8988T (cell line): ENCODE measurements at places on chromosomes 2 and 18.

- DNase-seq: no peak
Observed at GRCh38 chr2:143960177-143960576, 559.7 kb downstream of the ZEB2 start.

- no peak for DNase-seq
Observed at GRCh38 chr2:230874456-230874855, 9.7 kb downstream of the ITM2C start.

GRCh38 chr18:23714576-23714975 is 25.3 kb downstream of the LAMA3 start:
- no peak for DNase-seq

- no peak for DNase-seq
Observed at GRCh38 chr2:160652236-160652635, 158.6 kb upstream of the RBMS1 start.

DNA sequence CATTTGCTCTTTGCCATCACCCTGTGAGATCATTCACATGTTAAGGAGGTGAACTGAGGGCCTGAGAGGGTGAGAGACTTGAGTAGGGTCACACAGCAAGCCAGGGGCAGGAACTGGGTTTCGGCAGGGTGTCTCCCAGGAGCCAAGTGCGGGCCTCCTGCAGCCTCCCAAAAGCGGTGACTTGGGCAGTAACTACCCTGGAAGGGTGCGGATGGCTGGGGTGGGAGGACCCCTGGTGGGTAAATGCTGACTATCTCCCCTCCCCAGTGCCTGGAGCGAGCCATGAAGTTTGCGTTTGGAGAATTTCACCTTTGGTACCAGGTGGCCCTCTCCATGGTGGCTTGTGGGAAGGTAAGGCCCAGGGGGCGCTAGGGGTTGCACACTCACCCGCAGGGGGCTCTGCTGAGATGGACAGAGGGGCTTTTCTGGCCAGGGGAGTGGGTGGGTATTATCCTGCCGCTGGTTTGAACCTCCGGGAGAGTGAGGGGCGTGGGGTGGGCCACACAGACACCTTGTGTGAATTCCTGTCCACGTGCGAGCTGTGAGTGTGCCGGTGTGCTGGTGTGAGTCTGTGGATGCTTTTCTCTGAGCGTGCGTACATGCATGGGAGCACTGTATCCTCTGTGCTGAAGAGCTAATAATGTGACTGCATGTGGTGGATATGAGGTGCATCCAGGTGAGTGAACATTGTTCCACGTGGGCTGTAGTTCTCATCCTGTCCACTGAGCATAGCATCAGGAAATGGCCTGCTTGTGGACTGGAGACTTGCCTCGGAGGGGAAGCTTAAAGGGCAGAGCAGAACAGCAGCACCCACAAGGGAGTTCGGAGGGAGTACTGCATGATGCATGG is 91.0 kb upstream of the MCFD2 start:
- no peak for DNase-seq

DNA sequence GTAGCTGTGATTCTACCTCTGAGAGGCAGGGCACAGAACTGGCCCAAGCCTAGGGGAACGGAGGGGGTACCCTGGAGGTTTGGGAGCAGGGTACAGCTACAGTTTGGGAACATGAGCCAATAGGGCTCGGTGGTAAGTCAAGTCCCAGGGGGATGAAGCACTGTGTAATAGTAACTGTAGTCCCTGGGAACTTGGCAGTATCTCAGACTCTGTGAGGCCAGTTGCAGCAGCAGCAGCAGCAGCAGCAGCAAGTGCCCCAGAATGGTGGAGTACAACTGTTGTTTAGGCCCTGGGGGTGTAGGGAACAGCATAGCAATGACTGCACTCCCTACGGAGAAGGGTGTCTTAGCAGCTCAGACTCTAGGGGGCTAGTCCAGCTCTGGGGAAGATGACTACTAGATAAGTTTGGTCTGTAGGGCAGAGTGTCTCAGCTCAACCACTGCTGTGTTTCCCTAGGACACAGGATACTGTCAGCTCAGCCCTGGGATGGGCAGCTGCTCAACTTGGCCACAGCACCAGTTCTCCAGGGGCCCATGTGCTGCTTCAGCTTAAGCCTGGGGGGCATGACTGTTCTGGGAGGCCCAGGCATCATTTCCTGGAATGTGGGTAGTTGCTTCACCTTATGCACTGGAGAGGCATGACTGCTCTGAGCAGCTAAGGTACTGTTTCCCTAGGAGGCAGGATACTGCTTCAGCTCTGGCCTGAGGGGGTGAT is 20.5 kb downstream of the CARF start:
- DNase-seq: no peak
